SK-N-SH (cell line): ENCODE measurements at places on chromosomes 7 and 10. TPM values are rescaled to one million over a fixed set of nuclear protein-coding genes. Genes with fewer than 3 reads are reported as not detected.

Gene SKAP2
- 0.69 and 0.91 TPM in 2 replicates for polyA plus RNA-seq

Gene VSTM2A
- not detected in 2 replicates for polyA plus RNA-seq

Gene VSTM4
- polyA plus RNA-seq: 0.39 TPM in 2 replicates

Gene C10orf143
- polyA plus RNA-seq: 1.4 and 2.2 TPM in 2 replicates

DNA sequence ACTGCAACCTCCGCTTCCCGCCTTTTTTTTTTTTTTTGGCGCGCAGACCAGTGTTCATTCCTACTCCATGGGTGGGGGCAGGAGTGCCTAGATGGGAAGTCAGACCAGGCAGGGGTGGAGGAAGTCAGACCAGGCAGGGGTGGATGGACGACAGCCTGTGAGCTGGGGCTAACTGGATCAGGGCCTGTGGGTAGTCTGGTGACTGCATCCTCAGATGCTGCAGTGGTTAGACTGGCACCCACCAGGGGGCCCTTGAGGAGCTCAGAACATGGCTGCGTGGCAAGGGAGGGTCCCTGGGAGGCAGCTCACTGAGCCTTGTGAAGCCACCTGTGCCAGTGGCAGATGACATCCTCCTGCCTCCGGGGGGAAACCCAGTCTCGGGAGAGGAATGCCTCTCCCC lies 35.1 kb downstream of the RCC1L start:
- DNase-seq: peak; percentile 60

DNA sequence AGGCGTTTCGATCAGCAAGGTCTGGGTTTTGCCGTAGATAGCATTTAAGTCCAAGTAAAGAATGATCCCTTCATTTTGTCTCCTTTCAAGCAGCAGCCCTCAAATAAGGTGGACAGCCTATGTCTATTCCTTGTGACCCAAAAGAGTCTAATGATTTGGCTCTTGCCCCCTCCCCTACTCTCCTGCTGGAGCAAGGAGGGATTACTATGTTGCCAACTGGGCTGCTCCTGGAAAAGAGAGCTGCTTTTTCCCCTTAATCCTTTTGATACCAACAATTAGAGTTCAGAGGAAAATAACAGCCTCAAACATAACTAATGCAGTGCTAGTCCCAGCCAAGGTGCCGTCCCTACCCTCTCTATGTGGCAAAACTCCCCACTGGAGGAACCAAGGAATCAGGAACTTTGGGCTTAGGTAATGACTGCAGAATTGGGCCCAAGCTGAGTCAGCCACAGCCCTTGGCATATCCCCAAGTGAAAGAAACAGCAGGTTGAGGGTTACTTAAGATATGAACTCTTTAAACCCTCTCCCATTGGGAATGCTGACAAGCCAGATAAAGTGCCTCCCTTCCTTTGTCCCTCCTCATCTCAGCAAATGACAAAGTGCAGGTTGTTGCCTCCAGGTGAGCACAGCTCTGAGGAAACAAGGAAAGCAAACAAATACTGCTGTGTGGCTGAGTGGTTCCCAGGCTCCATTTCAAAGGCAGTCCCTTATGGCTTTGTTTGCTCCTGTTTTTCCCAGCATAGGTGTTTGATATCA lies 643.7 kb downstream of the INHBA start:
- DNase-seq: no peak

- DNase-seq: peak; percentile 63
These were observed 472 bp downstream of the SFRP4 start for GRCh38 chr7:37916017-37916672.

- DNase-seq: peak; percentile 32
These were observed 83.4 kb upstream of the TNRC18 start for GRCh38 chr7:5507013-5507412.

GRCh38 chr7:73612598-73613269 lies 11.6 kb downstream of the MLXIPL start:
- DNase-seq: no peak

DNA sequence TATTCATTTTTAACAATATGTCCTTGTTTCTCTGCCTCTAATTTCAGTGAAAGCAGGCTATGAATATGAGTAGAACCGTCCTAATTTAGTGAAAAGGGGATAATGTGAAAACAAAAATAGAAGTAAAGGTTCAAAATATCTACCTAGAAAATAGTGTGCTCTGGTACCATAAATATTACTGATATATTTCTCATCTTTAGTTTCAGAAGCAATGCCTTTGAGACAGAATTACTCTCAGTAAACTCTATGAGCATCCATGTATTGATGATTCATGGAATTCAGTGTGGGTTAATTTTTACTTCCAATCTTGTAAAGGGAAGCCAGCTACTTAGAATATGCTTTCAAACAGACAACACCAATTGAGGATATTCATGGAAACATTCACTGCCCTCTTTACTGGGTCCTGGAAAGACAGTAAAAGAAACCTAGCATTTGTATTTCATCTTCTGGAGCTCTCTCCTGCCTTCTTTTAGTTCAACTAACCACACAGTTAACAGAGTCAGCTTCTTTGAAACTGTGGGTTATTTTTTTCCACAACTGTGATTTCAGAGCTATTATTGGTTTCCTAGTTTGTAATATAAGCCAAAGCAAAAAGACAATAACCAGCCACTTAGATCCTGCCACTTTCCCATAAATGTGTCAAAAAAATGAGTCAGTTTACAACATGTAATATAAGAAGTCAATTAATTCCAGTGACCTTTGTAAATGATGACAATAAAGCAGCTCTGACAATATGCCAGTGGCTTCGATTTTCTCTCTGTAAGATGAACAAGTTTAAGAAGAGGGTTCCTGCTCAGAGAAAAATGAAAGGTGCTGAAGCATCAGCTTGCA lies 1.7 kb downstream of the LRRN3 start:
- DNase-seq: no peak

GRCh38 chr7:155527664-155528063 lies 18.7 kb downstream of the CNPY1 start:
- DNase-seq: no peak

GRCh38 chr10:113735913-113736312 lies 15.6 kb upstream of the PLEKHS1 start:
- no peak for DNase-seq

DNA sequence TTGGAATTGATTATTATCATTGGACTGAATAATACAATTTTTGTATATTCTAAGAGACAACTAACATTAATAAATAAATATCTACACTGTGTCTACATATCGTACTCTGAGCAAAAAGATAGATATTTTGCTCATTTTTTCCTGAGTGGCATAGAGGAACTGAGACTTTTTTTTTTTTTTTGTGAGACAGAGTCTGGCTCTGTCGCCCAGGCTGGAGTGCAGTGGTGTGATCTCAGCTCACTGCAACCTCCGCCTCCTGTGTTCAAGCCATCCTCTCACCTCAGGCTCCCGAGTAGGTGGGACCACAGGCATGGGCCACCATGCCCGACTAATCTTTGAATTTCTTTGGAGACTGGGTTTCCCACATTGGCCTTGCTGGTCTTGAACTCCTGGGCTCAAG lies 14.0 kb downstream of the KMT2E start:
- no peak for DNase-seq
